ENCODE measurements at places on chromosomes 16 and 17. TPM values are rescaled to one million over a fixed set of nuclear protein-coding genes. Genes with fewer than 3 reads are reported as not detected.

KATNIP gene
- 21.5 TPM for total RNA-seq

TAF15 gene
- 335 TPM for total RNA-seq

CETP gene
- total RNA-seq = not detected

DNA sequence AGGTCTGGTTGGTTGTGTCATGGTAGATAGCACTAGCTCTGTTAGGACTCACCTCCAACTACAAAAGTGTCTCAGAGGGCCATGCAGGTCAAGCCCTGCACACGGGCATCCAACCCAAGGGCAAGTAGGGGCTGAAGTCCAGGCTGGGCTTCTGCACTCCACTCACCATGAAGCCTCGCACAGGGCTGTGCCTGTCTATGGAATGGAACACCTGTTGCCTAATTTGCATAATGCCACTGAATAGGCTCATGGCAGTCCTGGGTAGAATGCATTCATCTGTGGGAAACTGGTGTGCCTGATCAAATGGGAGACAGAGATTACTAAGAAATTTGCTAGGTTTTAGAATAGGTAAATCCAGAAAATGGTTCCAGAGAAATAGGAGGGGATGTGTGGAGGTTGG lies 8.0 kb upstream of the AKAP1 start:
- H3K27ac ChIP-seq = no peak overlapping the region
- H3K4me3 ChIP-seq = no peak overlapping the region
- H3K4me1 ChIP-seq = no peaks in the 10 kb centered on the region
- no peaks in the 10 kb centered on the region for H3K36me3 ChIP-seq
- DNase-seq = no peak
- no peaks in the 10 kb centered on the region for H3K27me3 ChIP-seq

GRCh38 chr16:64971171-64971570 lies 150.7 kb downstream of the CDH11 start:
- H3K36me3 ChIP-seq = no peaks in the 10 kb centered on the region
- no peaks in the 10 kb centered on the region for H3K4me1 ChIP-seq
- no peaks in the 10 kb centered on the region for H3K27me3 ChIP-seq
- no peak for DNase-seq
- H3K27ac ChIP-seq = no peak overlapping the region
- no peak overlapping the region for H3K4me3 ChIP-seq

DNA sequence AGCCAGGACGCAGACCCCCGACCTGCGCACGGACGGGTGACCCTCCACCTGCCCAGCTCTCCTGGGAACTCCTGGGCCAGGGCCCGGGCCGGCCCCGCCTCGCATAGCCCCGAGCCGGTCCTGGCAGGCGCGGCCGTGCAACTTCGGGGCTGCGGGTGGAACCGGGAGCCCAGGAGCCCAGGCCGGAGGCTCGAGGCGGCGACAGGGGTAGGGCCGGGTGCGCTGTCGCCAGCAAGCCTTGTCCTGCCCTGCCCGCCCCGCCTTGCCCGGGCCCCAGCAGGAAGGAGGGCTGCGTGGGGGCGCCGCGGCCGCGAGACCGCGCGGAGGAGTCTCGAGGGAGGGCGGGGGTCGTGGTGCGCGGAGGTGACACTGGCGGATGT lies 408 bp downstream of the LMF1 start:
- no peaks in the 10 kb centered on the region for H3K27me3 ChIP-seq
- H3K4me1 ChIP-seq = peaks cover 10% of the 10 kb centered on the region
- no peaks in the 10 kb centered on the region for H3K36me3 ChIP-seq

- H3K27ac ChIP-seq = no peak overlapping the region
- no peaks in the 10 kb centered on the region for H3K36me3 ChIP-seq
- H3K4me3 ChIP-seq = no peak overlapping the region
- no peaks in the 10 kb centered on the region for H3K4me1 ChIP-seq
Measured at GRCh38 chr16:15536843-15537242, 102.5 kb downstream of the BMERB1 start.

GRCh38 chr16:4392382-4393239 lies 21.0 kb downstream of the VASN start:
- H3K27me3 ChIP-seq = no peaks in the 10 kb centered on the region
- no peak overlapping the region for H3K4me3 ChIP-seq
- DNase-seq = no peak
- no peak overlapping the region for H3K27ac ChIP-seq
- peaks cover 13% of the 10 kb centered on the region for H3K4me1 ChIP-seq

DNA sequence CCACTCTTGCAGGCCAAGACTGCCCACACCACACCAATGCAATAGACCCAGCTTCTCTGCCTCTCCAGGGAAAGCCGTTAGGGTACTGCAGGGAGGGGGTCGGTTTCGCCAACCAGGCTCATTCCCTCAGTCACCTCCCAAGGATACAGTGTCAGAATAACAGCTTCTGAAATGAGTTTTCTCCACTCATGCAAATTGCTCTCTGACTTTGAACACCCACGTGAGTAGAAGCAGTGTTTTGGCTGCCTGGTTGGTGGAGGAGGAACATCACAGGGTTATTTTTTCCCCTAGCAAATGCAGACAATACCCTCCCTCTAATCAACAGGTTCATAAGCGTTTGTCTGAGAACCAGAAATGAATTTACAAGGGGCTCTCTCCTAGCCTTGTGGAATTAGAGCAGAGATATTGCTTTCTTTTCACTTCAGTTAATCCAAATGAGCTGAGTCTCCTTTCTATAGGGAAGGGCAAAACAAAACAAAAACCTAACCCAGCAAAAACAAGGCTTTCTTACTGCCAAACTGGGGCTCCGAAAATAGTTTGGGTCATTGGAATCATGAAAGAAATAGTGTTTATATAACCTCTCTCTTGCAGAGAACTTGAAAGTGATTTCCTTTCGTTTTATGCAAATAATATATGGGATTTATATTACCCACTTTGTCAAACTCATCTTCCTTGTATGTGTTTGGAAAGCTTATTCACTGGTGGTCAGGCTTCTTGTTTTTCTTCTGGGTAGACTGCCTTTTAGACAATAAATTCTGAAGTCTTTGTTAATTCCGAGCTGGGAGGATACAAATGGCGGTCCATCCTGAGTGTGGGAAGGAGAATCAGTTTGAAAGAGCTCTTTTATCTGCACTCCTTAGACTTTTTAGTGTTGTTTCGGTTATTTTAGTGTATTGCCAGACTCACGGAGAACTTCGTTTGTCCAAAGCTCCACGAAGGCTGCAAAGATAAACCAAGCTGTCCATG lies 229.9 kb downstream of the MSI2 start:
- peaks cover 7% of the 10 kb centered on the region for H3K4me1 ChIP-seq
- H3K27ac ChIP-seq = no peak overlapping the region
- DNase-seq = no peak
- no peak overlapping the region for H3K4me3 ChIP-seq
- H3K27me3 ChIP-seq = no peaks in the 10 kb centered on the region

GRCh38 chr17:72219137-72219823 lies 98.5 kb downstream of the SOX9 start:
- no peak overlapping the region for H3K4me3 ChIP-seq
- H3K27me3 ChIP-seq = no peaks in the 10 kb centered on the region
- H3K27ac ChIP-seq = no peak overlapping the region
- H3K4me1 ChIP-seq = peaks cover 11% of the 10 kb centered on the region
